Bone marrow (tissue), 2 donors: ENCODE measurements at places on chromosomes 3 and 15.

DNA sequence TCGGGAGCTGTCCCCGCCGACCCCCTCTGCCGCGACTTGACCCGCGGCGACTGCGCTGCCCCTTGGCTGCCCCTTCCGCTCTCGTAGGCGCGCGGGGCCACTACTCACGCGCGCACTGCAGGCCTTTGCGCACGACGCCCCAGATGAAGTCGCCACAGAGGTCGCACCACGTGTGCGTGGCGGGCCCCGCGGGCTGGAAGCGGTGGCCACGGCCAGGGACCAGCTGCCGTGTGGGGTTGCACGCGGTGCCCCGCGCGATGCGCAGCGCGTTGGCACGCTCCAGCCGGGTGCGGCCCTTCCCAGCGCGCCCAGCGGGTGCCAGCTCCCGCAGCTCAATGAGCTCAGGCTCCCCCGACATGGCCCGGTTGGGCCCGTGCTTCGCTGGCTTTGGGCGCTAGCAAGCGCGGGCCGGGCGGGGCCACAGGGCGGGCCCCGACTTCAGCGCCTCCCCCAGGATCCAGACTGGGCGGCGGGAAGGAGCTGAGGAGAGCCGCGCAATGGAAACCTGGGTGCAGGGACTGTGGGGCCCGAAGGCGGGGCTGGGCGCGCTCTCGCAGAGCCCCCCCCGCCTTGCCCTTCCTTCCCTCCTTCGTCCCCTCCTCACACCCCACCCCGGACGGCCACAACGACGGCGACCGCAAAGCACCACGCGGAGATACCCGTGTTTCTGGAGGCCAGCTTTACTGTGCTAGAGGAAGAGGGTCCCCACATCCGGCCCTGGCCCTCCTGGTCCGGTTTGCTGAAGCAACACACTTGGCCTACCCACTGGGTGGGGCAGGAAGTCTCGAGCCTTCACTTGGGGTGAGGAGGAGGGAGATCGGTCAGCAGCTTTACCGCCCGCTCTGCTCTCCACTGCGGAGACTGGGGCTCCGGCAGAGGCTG lies at the start of gene RASSF1:
Gene RASSF1, minus strand, starts transcription at position 389 of the 882 bp plus-strand sequence. Its CDS starts 31 bp downstream, at position 358.
- peak; percentile 12 for DNase-seq

GRCh38 chr3:72114773-72115172 lies 329.8 kb upstream of the PROK2 start:
- no peak for DNase-seq

DNA sequence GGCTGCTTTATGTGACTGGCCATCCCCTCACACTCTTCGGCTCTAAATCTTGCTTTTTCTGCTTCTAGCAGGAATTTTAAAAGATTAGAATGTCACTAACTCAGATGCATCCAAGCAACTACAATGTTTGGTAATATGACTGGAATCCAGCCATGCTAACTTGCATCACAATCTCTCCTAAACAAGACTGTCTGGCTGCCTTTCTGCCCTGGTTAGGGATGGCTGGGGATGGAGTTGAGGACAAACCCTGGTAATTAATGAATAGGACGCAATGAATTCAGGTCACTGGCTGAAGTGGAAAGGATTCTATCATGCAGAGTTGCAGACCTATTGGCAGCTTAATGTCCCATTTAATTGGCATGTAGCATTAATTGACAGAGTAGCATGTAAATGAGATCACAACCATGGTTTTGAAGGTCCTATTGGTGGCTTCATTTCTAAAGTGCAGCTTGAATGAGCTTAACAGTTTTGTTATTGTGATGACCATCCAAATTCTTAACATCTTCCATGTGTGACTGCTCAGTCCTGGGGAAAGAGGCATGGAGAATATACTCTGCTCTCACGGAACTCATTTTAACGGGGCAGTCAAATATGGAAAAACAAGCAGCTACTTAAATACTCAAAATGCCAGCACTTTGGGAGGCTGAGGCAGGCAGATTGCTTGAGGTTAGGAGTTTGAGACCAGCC lies 21.7 kb downstream of the NMNAT3 start:
- DNase-seq, result no peak

DNA sequence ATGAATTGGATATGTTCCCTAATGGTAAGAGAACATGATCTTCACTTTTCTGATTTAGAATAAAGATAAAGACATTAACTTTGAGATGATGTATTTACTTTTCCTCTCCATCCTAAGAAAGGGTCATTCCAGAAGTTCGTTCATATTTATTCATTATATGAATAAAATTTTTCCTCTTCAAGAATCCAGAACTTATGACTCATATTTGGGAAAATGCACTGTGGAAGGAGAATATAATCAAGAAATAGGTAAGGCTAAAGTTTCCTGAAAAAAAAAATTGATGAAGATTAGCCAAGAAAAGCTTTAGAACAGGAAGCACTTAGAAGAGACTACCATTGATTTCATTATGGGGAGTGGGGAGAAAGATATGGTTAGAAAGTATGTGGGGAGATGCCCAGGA lies 36.5 kb upstream of the CBLB start:
- DNase-seq, result no peak

GRCh38 chr15:35362195-35362829 lies 183.7 kb downstream of the DPH6 start:
- no peak for DNase-seq

GRCh38 chr3:6989608-6990291 lies 128.8 kb downstream of the GRM7 start:
- DNase-seq, result no peak

- DNase-seq, result no peak
These were observed 589 bp downstream of the KLF15 start for GRCh38 chr3:126356373-126357264.

- no peak for DNase-seq
These were observed 964 bp downstream of the NRROS start for GRCh38 chr3:196640297-196641018.

GRCh38 chr3:85571835-85572234 lies 613.0 kb downstream of the CADM2 start:
- no peak for DNase-seq

DNA sequence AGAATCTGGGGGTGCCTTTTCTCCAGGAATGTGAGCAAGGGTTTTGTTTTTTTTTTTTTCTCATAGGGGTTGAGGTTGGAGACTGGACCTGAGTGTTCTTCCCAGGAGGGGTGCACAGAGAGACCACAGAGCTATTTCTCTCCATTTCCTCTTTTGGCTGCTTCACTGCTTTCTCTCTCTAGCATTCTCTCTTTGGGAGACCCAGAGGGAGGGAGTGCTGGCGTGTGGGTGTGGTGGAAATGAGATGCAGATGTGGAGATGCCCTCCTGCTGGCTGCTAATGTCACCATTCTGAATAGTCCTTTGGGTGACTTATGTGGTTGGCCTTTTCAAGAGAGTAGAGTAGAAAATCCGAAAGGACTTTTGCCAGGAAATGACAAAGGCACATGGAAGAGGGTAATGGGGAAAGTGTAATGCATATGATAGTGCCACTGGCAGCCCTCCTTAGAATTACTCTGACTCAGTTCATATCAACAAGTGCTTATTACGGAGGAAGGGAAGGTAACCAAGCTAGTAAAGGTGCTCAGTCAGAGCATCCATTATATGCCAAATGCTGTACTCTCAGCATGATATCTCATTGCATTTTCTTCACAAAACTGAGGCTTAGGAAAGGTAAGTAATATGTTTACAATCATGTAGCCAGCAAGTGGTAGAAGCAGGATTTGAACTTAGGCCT lies 1.9 kb downstream of the SYN2 start:
- no peak for DNase-seq

DNA sequence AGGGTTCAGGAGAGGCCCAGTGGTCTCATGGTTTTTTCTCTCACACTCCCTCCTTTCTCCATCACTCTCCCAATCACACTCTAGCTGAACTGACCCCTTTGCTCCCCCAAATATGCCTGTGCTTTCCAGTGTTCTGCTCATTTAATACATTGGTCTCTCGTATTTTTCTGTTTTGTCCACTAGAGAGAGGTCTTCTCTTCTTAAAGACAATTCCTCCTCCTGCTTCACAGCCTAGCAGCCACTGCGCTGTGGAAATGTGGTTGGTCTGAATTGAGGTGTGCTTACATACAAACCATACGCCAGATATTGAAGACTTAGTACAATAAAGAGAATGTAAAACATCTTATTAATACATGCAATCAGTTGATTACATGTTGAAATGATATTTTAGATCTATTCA lies 60.6 kb upstream of the XCR1 start:
- peak; percentile 34 for DNase-seq

DNA sequence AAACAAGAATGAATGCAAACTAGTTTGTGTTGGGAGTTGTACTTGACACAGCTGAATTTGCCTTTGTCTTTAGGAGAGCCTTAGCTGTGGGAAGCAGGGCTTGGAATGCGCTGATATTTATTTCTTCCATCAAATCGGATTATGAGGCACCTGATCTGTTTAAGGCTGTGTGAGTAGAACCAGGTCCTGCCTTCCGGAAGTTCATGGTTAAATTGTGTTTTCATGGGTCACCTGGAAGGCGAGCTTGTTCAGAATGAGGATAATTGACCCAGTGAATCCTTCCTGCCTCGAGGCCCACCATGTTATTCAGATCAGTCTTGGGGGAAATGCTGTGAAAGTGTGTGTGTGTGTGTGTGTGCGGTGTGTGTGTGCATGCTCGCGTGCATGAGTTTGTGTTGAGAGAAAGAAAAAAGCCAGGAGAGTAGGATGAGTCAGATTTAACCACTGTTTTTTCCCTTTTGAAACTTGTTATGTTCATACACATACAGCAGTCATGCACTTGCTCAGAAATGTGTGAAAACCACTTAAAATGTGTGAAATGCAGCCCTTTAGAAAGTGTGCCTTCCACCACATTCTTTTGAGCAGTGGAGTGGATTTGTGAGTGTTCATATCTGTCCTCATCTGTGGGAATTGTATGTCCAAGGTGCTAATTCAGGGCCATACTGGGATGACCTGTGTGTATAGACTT lies 36.7 kb downstream of the SMAD3 start:
- DNase-seq, result no peak

- no peak for DNase-seq
These were observed 229.2 kb upstream of the GOLGA6L4 start for GRCh38 chr15:84006421-84006820.

DNA sequence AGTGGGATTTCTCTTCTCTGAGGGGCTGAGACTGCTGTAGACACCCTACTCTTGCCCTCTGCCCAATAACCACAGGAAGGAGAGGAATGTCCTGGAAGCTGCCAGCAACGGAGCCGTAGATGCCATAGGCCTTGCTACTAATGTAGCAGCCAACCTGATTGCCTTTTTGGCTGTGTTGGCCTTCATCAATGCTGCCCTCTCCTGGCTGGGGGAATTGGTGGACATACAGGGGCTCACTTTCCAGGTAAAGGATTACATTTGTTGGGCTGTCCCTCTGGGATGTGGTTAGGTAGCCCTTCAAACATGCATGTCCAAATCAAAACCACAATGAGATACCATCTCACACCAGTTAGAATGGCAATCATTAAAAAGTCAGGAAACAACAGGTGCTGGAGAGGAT lies 16.1 kb downstream of the SLC28A2 start:
- DNase-seq, result no peak

DNA sequence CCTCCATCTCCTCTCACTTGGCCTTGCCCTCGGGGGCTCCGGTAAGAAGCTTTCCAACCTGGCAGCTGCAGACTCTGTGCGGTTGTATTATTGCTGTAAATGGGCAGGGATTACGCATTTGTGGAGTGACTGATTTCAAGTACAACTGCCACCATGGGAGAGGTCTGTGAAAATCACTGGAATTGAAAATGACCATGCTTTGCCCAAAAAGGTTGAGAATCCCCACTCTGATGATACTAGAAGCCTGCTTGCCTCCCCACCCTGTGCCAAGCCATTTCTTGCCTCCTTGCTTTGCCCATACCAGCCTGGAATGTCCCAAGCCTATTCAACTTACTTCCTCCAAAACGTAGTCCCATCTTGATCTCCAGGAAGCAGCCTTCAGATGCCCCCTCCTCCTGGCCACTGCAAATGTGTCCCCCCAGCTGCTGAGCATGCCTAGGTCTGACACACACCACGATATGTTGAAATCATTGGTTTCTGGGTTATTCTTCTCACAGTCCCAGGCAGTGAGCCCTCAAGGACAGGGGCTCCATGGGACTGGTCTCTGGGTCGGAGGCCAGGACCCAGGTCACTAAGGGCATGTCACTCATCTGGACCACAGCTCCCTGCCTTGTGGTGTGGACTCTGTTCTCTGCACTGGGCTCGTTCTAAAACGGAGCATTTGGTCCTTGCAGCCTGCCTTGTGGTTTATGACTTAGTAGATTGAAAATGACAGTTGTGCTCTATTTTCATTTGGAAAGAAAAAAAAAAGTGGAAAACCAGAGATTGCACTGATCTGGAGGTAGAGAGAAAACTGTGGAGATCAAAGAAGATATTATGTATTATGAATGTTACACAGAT lies 42.9 kb downstream of the SMAD3 start:
- DNase-seq, result peak; percentile 37

DNA sequence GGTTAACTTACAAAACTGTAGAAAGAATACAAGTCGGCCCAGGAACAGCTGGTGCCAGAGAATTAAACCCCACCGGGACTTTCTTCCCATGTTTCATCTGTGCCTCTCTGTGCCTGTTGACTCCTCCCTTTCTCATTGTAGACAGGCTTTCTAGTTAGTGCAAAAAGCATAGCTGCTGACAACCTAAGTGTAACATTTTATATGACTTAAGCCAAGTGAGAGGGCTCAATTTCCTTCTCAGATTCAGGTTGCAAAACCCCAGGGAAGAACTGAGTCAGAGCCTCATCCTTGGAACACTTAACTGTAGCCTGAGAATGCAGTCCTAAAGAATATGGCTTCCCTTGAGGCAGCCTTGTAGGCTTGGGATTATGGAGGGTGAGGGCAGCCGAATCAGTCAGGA lies 302.5 kb upstream of the AZI2 start:
- no peak for DNase-seq

- DNase-seq, result no peak
These were observed 9.1 kb upstream of the FETUB start for GRCh38 chr3:186630950-186631641.

DNA sequence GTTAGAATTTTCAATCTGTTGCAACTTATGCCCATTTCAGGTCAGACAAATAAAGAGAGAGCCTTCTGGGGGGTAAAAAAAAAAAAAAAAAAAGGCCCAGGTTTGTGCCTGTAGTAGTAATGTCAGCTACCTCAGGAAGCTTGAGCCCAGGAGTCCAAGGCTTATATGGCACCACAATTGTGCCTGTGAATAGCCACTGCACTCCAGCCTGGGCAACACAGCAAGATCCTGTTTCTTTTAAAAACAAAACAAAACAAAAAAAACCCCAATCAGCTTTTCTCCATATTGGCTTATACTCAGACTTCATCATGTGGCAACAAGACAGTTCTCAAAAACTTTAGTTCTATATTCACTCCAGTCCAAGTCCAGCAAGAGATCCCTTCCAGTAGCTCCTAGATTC lies 8.4 kb upstream of the LRRFIP2 start:
- no peak for DNase-seq

DNA sequence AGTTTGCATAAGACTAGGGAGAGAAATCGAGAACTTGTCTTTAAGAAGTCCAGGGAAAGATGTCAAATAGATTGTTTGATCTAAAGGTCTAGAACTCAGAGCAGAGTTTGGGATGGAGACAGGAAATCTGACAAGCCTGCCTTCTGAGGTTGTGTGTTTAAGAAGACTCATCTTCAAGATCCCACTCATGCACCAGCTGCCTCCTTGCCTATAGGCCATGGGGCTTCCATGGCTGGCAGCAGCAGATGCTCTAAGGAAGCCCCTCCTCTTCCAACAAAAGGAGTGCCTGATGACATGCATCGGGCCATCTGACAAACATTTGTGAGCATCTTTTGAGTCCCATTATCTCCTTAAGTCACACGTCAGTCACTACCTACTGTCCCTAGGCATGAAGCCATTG lies 47.4 kb downstream of the WNT5A start:
- no peak for DNase-seq

- DNase-seq, result no peak
These were observed 42.4 kb downstream of the TNIK start for GRCh38 chr3:171417813-171418212.
